ENCODE measurements at places on chromosomes 1 and 21.

DNA sequence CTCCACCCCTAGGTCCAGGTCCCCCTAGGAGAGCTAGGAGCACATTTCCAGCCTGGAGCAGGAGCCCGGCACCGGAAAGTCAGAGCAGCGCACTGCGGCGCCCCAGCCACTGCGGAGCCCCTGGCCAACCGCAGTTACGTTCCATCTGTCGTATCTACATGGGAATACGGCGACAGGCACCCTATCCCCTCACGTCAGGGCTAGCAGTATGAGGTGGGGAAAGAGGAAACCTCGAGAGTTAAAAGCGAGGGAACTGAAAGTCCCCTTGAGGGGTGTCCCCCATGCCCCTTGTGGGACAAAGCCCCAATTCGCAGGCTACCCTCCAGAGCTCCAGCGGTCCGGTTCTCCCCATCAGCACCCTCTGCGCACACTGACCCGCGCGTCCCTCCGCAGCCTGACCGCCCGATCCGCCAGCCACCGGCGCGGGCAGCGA, 995 bp downstream of the COLGALT2 start:
- DNase-seq: peak; percentile 16

DNA sequence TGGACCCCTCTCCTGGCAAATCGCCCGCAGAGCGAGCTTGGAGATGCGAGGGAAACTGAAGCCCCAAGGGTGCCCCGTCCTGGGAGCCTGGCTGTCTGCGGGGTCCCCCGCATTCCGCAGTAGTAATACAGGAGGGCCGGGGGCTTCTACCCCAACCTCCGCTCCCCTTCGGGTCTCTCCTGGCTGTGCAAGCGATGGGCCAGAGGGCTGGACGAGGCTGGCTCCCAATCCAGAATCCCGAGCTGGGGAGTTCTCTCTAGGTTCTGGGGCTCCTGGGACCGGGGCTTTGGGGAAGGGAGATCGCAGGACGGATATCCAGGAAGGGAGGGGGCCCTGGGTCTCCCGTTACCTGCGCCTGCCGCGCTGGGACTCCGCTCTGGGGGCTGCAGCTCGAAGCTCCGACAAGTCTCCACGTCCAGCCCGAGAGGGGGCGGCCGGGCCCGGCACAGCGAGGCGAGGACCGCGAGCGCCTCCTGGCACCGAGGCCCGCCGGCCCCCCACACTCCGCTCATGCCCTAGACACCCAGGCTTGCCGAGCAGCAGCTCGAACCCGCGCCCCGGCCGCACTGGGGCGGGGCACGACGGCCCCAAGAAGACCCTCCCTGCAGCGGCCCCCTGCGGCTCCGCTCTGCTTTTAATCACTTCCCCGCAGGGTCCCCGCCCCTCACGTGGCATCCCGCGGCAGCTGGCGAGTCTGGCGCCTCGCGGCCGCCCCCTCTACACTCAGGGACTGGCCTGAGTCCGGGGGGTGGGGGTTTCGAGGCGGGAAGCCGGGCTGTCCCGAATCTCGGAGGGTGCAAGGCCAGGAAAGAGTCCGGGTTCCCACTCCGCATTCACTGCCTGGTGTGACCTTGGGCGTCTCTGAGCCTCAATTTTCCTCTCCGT, at the start of gene SYT6:
TSS of gene SYT6 (minus strand) at position 609 of the 885 bp plus-strand sequence. CDS start at position 512, 97 bp downstream.
- DNase-seq: peak; percentile 10

GRCh38 chr21:33377221-33377920, 25.8 kb upstream of the IFNGR2 start:
- no peak for DNase-seq

DNA sequence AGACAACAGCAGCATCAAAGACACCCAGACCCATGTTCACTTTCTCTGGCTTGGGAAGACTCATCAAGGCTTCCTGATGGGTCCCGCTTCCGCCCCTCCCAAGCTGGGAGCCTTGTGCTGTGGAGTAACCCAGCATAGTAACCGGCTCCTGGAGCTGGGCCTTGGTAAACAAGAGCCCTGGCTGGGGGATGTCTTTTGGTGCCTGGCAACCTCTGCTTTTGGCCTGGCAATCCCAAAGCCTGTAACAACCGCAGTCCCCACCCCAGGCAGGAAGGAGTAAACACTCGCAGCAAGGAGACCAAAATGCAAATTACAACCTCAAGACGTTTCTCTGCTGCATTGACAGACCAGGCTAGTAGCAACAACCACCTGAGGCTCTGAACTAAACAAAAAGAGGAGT, 16.9 kb upstream of the THRAP3 start:
- no peak for DNase-seq

GRCh38 chr1:16127676-16128337, 28.1 kb downstream of the EPHA2 start:
- no peak for DNase-seq

DNA sequence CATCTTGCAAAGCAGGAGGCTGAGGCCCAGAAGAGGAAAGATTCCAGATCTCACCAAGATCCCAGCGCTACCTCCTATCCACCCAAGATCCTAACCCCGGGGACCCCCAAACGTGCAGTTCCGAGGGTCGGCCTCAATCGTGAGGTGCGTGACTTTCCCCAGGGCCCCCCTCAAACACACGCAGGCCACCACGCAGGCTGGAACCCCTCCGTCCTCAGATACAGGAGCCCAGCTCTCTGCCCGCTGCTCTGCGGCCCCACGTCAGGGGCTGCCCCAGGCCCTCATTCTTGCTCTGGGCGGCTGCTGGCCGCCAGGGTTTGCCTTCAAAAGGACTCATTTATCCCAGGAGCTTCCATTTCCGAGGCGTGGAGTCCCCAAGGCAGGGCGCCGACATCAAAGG, 39.9 kb downstream of the KRTAP10-1 start:
- no peak for DNase-seq

DNA sequence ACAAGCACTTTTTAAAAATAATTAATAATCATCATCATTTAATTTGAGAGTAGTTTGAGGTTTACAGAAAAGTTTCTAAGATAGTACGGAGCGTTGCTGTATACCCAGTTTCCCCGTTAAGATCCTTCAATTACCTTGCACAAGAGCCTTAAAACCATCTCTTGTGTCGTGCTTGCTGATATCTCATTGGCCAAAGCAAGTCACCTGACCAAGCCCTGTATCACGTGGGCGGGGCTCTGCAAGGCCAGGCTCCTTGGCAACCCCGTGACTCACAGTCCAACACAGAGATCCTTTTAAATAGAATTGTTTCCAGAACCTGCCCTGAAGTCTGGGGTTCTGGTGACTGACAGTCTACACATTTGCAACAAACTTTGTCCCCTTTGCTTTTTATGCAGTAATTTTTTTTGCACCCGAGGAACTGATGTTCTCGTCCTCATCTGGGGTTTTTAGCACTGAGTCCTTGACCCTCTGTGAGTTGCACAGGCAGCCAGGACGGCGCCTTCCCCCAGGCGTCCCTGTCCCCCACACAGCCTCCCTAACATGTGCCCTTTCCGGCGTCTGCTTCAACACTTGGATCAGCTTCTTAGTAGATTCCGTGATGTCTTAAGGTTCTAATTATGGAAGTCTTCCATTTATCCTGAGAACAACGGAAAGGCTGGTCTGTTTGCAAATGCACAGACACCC, 183.3 kb upstream of the TMEM51 start:
- peak; percentile 57 for DNase-seq

- no peak for DNase-seq
Observed at GRCh38 chr1:73673971-73674370, 524.0 kb downstream of the LRRIQ3 start.
